Dermis lymphatic vessel endothelial cell (primary cell): ENCODE measurements at places on chromosomes 3 and 15. TPM values are rescaled to one million over a fixed set of nuclear protein-coding genes. Genes with fewer than 3 reads are reported as not detected.

Gene TICRR
- total RNA-seq, result 0.43 and 0.69 TPM in 2 replicates

Gene TMEM45A
- total RNA-seq, result 12.0 and 13.9 TPM in 2 replicates

Gene AADAC
- total RNA-seq, result not detected in 2 replicates

Gene DZIP1L
- total RNA-seq, result 1.3 and 2.7 TPM in 2 replicates

Gene GNAT1
- total RNA-seq, result not detected in 2 replicates

Gene TUSC7
- not detected in 2 replicates for total RNA-seq

Gene ADAMTSL3
- 25.6 and 28.8 TPM in 2 replicates for total RNA-seq

Gene HDAC11
- total RNA-seq, result 9.1 and 10.1 TPM in 2 replicates

Gene FAM174B
- 62.0 and 116 TPM in 2 replicates for total RNA-seq

Gene CDC25A
- total RNA-seq, result 4.3 and 5.0 TPM in 2 replicates

Gene RASSF1
- total RNA-seq, result 15.3 and 24.7 TPM in 2 replicates

Gene ADGRG7
- total RNA-seq, result not detected in 2 replicates

Gene DHFR2
- total RNA-seq, result 2.6 and 4.9 TPM in 2 replicates

Gene CHDH
- total RNA-seq, result under 0.01 and 0.11 TPM in 2 replicates

Gene MESP2
- not detected in 2 replicates for total RNA-seq

Gene HYAL1
- total RNA-seq, result 6.4 and 7.6 TPM in 2 replicates

Gene TTLL13
- total RNA-seq, result not detected in 2 replicates

Gene CX3CR1
- total RNA-seq, result not detected in 2 replicates

Gene SIDT1
- total RNA-seq, result 0.09 TPM in 1 of 2 replicates, not detected in the other

Gene BCL2A1
- 0.09 TPM in 1 of 2 replicates, not detected in the other for total RNA-seq

Gene KIF9
- 10.3 and 10.9 TPM in 2 replicates for total RNA-seq

Gene MRAS
- 4.9 and 6.6 TPM in 2 replicates for total RNA-seq

Gene AP4E1
- 10.5 and 11.9 TPM in 2 replicates for total RNA-seq

Gene RHCG
- total RNA-seq, result not detected in 2 replicates

Gene GP5
- 0.09 and 0.22 TPM in 2 replicates for total RNA-seq

Gene NOX5
- total RNA-seq, result under 0.01 and 0.09 TPM in 2 replicates

Gene ISL2
- 0.65 and 0.69 TPM in 2 replicates for total RNA-seq

Gene C3orf49
- total RNA-seq, result not detected in 2 replicates

Gene CCDC13
- 0.22 and 0.26 TPM in 2 replicates for total RNA-seq

Gene SLC30A4
- total RNA-seq, result 8.5 and 8.8 TPM in 2 replicates

Gene SNUPN
- total RNA-seq, result 14.2 and 16.9 TPM in 2 replicates

Gene FGD5
- total RNA-seq, result 110 and 111 TPM in 2 replicates

Gene HRH1
- 1.5 and 3.7 TPM in 2 replicates for total RNA-seq

Gene CCDC39
- under 0.01 TPM in 1 of 2 replicates, not detected in the other for total RNA-seq

Gene DPH3
- total RNA-seq, result 19.7 and 27.2 TPM in 2 replicates

Gene C3orf22
- not detected in 2 replicates for total RNA-seq
